Dermis blood vessel endothelial cell (primary cell): ENCODE measurements at places on chromosomes 7 and 10.

GRCh38 chr10:12427276-12427675, 77.9 kb downstream of the CAMK1D start:
- no peak for DNase-seq

DNA sequence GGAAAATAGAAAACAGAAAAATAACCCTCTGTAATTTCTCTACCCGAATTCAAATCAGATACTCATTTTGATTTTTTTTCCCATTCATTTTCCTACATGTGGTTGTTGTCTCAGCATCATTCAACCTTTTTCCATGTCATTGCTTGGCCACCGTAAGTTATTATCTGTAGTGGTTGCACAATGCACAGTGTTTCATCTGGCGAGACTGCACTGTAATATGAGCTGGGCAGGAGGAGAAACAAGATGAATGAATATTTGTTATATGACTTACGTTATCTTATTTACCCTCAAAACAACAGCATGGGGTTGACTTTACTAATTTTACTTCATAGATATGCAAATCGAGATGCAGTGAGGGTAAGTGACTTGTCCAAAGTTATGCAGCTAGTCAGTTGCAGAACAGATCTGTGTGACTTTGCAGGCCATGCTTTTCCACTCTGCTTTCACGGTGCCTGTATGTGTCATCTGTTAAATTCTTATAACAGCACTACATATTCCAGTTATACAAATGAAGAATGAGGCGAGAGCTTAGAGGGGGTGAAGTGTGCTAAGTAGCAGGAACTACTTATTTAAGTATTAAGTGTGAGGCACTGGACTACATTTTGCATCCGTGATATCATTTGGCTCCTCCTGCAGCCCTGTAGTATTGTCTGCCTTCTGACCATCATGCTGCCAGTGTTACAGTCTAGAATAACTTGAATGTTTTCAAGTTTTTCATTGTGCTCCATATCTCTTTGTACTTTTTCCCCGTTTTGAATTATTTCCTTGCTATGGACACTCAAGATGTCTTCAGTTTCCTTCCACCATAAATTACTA, 56.7 kb downstream of the ZMYND11 start:
- DNase-seq = no peak

DNA sequence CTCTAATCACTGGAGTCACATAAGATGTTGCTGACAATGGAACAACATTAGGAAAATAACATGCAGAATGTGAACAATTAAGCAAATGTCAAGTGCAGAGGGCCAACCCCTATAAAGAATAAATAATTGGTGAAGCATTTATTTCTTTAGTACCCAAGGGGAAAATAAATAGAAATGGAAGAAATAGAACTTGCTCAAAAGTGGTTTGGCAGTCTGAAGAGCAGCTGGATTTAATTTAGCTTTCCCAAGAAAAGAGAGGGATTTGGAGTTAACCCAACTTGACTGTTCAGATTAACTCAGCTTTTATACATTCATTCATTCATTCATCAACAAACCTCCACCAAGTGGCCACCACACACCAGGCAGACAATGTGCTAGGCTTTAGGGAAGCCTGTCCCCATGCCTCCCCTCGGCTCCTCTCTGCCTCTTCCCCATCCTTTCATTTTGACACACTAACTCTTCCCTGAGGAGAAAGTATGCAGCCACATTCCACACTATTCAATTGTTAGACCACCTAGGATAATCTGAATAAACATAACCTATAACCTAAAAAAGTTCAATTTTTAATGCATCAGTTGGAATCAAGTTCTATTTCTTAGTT, 295.5 kb downstream of the AHR start:
- no peak for DNase-seq

- no peak for DNase-seq
Measured at GRCh38 chr7:82442492-82443035, 1.0 kb downstream of the CACNA2D1 start.

GRCh38 chr10:4609251-4609650, 216.8 kb upstream of the AKR1E2 start:
- DNase-seq = no peak

DNA sequence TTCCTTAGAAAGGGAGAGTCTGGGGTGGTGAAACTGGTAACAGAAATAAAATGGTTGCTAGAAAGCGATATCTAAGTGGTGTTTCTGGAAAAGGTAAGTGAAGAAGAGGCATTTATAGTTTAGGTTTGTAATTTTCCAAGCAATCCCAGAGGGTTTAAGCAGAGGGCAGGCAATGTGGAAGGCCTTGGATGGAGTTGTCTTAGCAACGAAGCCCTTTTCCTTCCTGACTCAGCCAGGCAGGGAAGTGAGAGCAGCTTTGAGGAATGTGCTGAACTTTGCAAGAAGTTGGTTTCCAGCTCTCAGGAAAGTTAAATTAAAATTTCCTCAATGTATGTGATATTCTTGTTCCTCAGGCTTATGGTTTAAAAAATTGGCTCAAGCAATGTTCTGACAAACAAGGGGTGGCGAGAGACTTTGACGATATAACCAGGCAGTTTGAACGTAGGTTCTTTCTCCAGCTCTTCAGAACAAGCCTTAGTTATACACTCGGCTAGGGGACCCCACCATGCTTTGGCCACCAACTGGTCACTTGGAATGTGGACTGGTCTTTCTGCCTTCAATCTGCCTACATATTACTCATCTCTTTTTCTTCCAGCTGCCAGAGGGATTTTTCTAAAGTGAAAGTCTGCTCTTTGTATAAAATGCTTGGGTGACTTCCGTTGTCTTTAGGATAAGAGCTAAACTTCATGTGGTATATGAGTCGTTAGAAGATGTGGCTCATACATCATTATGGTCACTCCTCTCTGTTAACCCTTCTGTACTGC, 66.9 kb upstream of the SLC25A13 start:
- DNase-seq = peak; percentile 96

GRCh38 chr7:37256631-37257030, 192.0 kb downstream of the ELMO1 start:
- DNase-seq = no peak

DNA sequence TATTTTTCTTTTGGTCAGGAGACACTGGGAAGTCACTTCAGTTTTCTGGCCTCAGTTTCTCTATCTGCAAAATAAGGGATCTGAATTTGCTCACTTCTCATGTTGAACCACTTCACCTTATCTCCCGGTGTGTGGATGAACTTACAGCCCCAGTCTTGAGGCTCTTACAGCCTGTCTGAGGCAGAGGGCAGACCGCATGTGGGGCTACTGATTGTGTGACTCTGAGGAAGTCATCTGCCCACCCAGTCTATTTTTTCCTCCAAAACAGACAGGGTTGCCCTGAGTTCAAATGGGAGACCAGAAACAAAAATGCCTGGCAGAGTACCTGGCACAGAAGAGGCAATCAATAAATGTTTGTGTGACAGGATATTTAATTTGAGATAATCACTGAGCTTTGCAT, 78.3 kb downstream of the LRMDA start:
- DNase-seq = no peak

DNA sequence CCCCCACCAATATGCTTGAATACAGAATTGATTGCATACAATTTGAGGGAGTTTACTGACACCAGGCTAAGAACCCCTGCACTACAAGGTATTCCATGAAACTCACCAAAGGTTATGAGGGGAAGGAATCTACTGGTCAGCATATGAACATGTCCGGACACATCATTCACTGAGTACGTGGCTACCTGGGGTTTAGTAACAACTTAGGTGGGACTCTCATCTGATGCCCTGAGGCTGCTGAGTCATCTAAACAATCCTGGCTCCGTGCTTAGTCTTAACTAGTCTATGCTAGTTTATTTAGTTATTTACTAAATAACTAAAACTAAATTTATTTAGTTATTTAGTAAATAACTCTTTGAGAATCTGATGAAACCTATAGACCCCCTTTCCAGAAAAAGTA, 11.3 kb downstream of the PI4K2A start:
- DNase-seq = no peak

- DNase-seq = peak; percentile 66
Measured at GRCh38 chr7:77349141-77349540, 67.0 kb downstream of the GSAP start.

- DNase-seq = peak; percentile 87
Measured at GRCh38 chr7:23347682-23348180, 48.6 kb downstream of the MALSU1 start.

- peak; percentile 44 for DNase-seq
Measured at GRCh38 chr7:27901028-27901760, 161.2 kb downstream of the TAX1BP1 start.

GRCh38 chr7:110373416-110373815, 717.5 kb upstream of the LRRN3 start:
- no peak for DNase-seq
